ENCODE measurements at places on chromosomes 16 and 17.

- no peak for DNase-seq
Measured at GRCh38 chr17:6569370-6570285, 13.3 kb upstream of the PITPNM3 start.

- DNase-seq, result no peak
Measured at GRCh38 chr16:30076276-30076791, 540 bp downstream of the PPP4C start.

GRCh38 chr16:48085729-48086128 lies 70.1 kb downstream of the ABCC12 start:
- no peak for DNase-seq

GRCh38 chr17:13540546-13540945 lies 61.2 kb downstream of the HS3ST3A1 start:
- no peak for DNase-seq

GRCh38 chr16:14002416-14002990 lies 68.6 kb upstream of the MRTFB start:
- no peak for DNase-seq

DNA sequence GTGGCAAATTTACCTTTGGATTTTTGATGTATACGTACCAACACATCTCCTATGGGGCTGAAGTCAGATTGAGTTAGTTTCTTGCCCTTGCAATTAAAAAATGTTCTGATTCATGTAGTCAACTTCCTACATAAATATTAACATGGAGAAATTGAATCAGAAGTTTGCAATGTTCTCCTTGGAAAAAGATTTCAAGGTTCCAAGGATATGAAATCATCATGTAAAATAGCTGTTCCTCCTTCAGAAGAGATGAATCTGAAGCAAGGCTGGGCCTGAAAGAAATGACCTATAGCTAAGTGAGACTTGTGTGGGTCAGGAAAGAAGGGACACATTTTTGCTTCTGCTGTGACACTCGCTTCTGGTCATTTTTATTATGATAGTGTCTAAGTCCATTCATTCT lies 131.7 kb downstream of the RGS9 start:
- DNase-seq, result no peak

DNA sequence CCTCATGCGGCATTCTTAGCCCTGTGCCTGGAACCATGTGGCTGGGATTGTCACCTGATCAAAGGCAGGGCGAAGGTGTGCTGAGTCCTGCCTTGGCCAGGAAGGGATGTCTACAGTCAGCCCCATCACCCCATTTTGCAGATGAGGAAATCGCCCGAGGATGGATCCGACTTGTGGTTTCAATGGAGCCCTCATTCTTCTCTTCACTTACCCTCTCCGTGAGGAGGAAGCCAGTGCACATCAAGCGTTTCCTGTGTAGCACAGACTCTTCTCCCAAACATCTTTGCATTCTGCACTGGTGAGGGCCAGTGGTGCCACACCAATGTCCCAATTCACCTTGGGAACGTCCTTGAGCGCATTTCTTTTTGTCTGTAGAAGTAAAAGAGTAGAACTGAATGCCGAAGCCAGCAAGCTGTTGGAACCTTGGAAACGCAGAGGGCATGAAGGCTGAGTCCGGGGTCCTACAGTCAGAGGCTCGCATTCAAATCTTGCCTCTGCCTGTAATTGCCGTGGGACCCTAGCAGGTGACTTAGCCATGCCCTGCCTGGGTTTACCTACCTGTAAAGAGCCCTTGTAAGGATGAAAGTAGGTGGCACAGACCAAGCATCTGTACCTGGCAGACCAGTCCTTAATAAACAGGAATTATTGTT lies 85.4 kb downstream of the IRF8 start:
- DNase-seq, result peak; percentile 52

DNA sequence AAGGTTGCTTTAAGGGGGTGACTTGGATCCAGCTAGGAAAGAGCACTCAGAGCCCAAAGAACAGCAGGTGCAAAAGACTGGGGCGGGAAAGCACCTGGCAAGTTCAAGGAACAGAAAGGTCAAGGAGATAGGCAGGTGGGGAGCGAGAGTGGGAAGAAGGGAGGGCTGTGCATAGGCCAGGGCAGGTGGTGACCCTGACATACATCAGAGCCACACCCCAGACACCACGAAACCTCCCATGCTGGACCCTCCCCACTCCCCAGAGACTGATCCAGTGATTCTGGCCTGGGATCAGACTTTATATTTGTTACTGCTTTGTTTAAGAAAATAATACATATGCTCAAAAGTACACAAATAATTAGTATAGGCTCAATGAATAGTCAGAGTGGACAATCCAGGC lies 48.5 kb upstream of the RBFOX3 start:
- no peak for DNase-seq

GRCh38 chr16:49130397-49130796 lies 151.2 kb downstream of the CBLN1 start:
- DNase-seq, result no peak

DNA sequence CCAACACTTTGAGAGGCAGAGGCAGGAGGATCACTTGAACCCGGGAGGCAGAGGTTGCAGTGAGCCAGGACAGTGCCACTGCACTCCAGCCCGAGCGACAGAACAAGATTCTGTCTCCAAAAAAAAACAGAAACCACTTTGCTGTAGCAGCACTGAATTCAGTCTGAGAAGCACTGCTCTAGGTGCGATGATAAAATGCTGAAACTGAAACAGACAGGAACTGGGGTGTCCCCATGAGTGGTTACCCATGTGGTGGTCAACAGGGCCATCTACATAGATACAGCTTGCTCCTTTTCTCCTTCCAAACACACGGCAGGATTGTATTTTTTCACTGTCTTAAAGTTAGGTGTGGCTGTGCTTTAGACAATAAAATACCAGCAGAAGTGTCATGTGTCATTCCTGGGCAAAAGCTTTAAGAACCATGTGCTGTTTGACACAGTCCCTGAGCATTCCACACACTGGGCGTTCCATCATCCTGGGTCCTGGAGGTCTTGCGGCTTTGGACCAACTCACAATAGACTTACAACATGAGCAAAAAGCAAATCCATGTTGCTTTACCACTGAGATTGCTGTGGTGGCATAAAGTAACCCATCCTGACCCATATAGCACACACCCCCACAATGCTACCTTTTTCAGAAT lies 11.5 kb downstream of the GAS7 start:
- DNase-seq, result no peak

GRCh38 chr17:2770129-2770528 lies 20.7 kb upstream of the CCDC92B start:
- no peak for DNase-seq

DNA sequence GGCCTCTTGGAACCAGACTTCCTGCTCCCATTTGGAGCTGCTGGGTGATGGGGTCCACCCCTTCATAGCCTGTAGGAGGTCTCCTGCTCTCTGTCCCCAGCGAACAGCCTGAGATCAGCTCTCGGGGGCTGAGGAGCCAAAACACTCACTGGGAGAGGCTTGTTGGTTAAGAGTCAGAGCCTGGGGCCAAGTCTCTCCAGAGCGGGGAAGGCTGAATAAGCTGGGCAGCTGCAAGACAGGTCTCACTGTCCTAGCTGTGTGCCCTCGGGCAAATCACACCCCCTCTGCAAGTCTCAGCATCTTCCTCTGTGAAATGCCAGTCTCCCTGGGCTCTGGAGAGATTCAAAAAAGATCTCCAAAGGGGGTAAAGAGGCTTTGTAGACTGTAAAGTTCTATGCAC lies 174.6 kb downstream of the WSCD1 start:
- no peak for DNase-seq

- DNase-seq, result no peak
Measured at GRCh38 chr17:44122816-44123355, 555 bp downstream of the HDAC5 start.

DNA sequence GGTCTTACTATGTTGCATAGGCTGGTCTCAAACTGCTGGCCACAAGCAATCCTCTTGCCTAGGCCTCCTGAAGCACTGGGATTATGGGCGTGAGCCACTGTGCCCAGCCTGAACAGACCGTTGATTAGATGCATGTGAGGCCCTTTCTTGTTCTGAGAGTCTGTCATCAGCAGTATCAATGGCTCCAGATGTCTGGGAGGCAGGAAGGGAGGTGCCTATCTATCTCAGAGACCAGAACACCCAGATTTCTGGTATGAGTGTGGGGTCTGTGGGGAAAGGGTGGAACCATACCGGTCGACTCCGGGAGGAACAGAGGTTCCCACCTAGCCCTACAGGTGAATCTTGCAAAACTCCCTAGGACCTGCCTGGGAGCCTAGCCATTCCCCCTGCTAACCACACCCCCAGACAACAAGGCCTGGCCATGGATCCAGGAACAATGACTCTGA lies 71.7 kb downstream of the PRKCB start:
- DNase-seq, result no peak

DNA sequence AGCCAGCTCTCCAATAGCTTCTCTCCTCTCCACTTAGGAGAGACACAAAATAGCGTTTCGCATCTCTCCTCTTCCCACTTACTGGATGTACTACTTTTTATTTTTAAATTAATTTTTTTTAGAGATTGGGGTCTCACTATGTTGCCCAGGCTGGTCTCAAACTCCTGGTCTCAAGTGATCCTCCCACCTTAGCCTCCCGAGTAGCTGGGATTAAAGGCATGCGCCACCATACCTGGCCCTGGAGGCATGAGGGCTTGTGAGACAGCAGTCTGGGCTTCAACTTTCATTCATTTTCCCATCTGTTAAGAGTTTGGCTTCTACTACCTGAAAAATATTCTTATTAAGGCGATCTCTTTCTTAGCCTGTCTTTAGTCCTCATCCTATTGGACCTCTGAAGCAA lies 18.3 kb downstream of the SLC7A6OS start:
- no peak for DNase-seq

DNA sequence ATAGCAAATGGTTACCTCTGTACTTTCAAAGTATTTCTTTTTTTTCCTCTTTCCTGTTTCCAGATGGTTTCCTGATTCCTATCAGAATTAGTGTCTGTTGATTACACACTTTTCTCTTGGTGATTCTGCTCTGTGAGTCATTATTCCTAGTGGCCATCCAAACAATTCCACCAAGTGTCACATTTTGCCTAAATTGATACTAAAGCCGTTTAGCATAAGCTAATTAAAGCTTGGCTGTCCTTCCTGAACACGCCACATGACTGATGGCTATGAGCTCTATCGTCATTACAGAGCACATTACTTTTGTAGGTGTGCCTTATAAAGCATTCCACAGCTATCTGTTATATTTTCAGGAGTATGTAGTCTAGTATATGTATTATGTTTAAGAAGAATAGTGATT lies 671.2 kb downstream of the CDH8 start:
- DNase-seq, result no peak

DNA sequence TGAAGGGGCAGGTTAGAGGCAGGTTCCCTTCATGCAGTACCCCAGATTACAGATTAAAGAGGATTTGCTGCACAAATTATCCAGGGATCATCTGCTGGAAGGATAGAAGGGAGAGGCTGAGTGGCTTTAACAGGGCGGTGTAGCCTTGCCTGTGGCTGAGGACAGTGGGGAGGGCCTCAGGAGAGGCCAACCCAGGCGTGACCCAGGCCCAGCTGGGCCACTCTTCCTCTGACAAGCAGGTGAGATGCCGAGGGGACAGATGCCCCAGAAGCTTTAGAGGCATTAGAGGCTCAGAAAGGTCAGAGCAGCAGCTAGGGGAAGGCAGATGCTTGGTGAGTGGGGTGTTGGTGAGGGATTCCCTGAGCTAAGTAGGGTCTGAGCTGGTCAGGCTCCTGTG lies 18.1 kb upstream of the MTMR4 start:
- DNase-seq, result no peak

GRCh38 chr17:40519089-40519775 lies 17.8 kb upstream of the TNS4 start:
- DNase-seq, result no peak

DNA sequence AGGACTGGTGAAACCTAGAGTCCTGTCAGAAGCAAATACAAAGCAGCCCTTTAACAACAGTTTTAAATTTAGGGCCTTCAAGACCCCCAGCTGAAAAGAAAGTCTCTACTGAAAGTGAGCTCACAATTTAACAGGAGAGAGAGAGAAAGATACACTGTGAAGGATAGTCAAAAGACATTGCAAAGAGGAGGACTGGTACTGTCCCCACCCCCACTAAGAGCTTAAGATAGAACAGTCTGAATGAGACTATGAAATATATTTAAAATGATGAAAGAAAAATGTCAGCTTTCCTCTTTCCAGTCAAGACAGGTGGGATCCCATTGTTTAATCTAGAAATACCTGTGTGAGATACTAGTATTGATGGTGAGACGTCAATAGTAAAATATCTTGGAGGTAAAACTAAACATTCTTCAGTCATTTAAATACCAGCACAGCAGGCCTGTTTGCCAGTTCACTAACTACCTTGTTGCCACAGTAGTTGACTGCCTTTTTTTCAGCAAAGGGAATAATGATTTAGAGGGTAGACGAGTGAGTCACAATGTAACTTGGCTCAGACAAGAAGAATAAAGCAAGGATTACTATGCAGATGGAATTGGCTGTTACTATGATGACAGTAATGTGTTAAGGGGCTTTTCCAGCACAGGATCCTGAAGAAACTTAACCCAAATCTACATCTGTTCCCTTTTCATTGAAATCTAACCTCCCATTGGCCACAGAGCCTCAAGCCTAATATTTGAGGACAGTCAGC lies 47.2 kb upstream of the RASL10B start:
- no peak for DNase-seq

DNA sequence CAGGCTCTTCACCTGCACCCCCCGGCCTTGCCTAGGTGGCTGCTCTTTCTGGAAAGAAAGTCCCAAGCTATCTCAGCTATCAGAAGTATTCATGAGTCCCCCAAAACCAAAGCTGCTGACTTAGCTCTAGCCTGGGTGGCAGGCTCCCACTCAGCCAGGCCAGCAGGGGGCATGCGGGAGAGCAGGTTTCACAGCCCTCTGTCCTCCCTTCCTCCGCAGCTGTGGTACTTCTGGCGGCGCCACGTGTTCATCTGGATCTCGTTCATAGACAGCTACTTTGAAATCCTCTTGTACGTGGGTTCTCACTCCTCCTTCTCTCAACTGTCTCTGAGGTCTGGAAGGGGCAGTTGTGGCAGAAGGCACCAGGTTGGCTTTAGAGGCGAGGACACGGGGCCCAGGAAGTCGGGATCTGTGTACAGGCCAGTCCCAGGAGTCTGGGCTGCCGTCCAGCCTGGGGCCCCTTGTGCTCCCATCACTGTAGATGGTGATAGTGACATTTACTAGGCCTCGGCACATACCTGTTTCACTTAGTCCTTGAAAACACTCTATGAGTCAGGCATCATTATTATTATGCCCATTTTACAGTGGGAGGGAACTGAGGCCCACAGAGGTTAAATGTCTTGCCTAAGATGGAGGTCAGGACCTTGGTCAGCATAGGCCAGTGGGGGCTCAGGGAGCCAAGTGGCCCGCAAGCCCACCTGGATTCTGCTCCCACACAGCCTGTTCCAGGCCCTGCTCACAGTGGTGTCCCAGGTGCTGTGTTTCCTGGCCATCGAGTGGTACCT lies 12.9 kb downstream of the TRPV2 start:
- DNase-seq, result peak; percentile 58

GRCh38 chr17:27564463-27564862 lies 66.5 kb upstream of the LGALS9 start:
- DNase-seq, result no peak

All from HL-60 (cell line).